IMR-90 (cell line): ENCODE measurements at places on chromosomes 7 and 10.

GRCh38 chr10:110504111-110504735 lies 6.5 kb downstream of the DUSP5 start:
- peak; percentile 91 for DNase-seq

DNA sequence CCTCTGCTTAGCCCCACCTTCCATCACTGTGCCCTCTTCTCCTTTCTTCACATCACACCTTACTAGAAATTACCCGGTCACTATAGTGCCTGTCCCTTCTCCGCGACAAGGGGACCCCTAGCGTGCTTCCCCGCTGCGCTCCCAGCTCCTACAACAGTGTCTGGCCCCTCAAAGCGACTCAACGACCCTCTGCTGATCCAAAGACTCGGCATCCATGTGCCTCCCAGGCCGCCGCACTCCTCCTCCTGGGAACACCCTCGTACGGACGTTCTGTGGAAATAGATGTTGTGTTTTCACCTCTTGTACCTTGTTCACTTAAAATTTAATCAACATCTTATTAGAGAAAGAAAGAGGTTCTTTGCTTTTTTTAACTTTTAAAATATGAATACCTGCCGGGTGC lies 463.5 kb downstream of the DNAJB6 start:
- no peak for DNase-seq

DNA sequence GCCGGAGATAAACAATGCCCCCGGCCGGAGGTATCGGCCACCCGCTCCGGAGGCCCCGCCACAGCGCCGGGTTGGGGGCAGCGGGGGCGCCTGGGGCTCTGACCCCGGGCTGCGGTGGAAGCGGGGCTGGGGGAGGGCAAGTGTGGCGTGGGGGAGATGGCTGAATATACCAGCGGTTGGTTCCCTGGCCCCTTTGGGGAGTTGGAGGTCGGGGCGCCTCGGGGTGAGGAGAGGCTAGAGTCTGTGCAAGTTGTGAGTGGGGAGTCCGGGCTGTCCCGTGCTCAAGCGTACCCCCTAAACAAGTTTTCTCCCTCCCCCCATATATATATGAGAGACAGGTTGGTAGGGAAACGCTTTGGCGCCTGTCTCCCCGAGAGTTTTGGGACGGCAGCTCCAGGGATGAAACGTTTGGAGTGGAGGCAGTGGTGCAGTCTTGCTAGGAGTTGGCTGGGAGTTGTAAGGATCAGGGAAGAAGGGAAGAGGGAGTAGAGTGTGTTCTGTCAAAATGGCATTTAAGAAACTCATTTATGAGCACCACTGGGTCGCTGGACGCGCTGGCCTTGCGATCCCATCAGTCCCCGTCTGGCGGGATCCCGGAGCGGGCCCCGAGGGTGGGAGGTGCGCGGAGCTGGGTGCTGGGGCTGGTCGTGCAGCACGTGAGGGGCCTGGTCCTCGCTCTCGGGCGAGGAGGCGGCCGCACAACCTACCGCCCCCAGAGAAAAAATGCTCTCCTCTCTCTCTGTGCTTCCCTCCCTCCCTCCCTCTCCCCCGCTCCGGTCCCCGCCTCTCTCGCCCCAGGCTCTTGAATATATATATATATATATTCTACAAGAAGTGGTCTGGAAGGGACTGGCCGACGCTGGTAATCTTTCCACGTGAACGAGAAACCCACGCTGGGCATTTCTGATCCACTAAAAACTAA lies 1.1 kb downstream of the TET1 start:
- peak; percentile 36 for DNase-seq

DNA sequence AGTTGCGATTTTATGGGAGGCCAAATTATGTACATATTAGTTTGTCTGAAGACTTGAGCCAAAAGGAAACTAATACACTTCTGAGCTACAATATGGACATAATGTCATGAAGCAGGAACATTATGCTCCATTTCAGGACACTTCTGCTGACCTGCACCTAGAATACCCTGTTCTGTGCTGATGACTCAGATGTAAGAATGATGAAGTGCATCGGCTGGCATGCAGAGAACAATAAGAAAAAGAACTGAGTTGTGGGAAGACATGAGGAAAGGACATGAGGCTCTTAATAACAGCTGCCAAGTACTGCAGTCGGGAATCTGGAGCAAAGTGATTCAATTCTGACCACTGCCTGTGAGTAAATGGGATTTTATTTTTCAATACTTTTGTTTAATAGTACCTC lies 192.9 kb upstream of the VSTM2A start:
- no peak for DNase-seq

DNA sequence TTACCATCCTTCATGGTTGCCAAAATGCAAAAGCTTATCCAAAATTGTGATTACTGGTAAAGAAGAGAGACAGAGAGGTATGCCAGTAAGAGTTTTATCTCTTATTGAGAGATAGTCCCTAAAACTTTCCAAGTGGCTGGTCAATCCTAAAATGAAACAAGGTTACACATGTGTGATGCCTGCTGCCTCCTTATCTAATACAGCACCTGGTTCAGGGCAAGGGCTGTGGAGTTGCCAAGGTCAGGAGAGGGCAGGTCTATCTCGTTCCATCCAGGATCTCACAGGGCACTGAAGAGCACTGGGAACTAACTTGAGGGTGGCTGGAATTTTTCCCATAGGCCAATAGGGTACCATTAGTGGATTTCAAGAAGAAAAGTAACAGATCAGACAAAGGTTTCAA lies 18.3 kb downstream of the VOPP1 start:
- DNase-seq: no peak

DNA sequence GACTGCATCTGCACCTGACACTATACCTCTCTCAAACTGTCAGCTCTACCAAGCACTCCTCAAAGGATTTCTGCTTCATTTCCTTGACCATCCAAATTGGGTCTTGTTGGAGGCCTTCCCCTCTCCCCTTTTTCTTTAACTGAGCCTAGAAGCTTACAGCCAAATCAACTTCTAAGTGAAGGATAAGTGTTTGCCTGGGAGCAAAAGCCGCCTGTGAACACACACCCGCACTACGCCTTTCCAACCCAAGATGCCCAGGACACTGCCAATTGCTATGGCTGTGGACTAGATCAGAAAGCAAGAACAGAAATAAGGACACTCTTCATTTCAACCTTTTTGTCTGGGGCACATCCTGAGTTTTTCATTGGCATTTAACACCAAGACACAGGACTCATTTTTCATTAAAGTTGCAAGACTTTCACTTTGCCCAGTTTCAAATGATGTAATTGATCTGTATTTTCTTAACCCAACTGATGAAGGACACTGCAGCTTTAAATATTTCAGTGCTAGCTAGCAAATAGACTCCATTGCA lies 52.8 kb downstream of the CPEB3 start:
- DNase-seq: no peak

DNA sequence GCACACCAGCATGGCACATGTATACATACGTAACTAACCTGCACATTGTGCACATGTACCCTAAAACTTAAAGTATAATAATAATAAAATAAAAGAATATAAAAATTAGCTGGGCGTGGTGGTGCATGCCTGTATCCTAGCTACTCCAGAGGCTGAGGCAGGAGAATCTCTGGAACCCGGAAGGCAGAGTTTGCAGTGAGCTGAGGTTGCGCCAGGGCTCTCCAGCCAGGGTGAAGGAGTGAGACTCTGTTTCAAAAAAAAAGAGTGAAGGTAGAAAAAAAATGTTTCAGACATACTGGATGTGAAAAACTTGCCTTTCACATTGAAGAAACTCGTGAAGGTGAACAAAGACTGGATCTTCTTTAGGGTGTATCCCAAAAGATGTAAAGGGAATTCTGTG lies 26.7 kb downstream of the TSPAN14 start:
- no peak for DNase-seq

DNA sequence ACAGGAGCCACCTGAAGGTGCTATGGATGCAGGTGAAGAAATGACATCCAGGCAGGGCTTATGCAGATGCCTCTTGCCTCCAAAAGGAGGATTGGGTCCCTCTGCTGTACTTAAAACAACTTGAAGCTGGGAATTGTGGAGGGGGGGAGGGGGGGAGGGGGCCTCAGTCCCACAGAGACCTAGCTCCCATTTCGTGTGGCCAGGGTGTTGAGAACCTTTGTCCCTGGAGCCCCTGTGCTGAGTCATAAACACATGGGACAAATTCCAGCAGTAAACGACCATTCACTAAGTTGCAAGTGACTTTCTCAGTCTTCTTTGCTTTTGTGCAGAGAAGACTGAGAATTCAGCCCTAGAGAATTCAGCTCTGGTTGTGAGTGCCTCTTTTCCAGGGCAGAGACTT lies 96.5 kb upstream of the PODXL start:
- DNase-seq: no peak

DNA sequence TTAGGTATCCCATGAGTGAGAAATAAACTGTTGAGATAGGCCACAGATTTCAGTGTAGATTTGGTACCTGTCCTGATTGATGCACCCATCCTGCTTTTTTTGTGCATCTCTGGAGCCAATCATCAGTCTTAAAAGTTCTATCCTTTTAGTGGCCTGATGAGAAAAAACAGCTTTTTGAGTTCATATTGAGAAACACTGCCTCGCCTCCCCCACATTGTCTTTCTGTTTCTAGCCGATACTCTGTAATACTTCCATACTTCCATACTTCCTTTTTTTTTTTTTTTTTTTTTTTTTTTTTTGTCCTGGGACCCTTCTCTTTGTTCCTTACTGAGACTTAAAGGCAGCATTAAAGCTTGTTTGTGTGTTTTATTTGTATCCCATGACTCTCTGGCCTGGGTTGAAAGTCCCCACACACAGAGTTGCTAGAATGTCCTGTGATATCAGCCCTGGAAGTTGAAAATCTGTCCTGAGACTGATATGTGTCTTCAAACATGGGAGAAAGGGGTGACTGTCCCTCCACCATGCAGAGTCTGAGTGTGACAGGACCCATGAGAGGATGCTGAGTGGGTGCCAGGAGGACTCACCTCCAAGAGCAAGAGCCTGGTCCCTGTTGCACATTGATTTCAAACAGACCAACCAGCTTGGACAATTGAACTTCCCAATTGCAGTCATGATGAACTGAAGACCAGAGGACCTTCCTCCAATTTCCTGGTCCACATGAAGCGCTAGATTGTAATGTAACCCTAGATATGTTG lies 5.7 kb downstream of the ZNF22 start:
- no peak for DNase-seq

DNA sequence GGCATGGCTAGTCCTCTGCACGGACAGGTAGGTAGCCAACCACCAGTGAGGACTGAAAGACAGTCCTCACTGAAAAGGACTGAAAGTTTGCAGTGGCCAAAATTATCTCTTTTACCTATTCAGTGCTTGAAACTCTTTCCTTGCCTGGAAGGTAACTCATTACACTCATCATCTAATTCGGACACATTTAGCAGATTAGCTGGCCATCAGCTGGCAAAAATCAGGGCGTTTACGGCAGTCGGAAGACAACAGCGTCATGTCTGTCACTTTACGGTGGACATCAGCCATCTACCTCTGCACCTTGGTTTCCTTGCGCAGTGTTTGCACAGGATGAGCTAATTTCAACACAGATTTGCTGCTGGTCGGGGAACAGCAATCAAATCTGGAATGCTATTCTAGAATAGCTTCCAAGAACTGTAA lies 740 bp downstream of the ANXA7 start:
- DNase-seq: no peak

GRCh38 chr7:117346161-117346560 lies 23.3 kb upstream of the WNT2 start:
- no peak for DNase-seq

DNA sequence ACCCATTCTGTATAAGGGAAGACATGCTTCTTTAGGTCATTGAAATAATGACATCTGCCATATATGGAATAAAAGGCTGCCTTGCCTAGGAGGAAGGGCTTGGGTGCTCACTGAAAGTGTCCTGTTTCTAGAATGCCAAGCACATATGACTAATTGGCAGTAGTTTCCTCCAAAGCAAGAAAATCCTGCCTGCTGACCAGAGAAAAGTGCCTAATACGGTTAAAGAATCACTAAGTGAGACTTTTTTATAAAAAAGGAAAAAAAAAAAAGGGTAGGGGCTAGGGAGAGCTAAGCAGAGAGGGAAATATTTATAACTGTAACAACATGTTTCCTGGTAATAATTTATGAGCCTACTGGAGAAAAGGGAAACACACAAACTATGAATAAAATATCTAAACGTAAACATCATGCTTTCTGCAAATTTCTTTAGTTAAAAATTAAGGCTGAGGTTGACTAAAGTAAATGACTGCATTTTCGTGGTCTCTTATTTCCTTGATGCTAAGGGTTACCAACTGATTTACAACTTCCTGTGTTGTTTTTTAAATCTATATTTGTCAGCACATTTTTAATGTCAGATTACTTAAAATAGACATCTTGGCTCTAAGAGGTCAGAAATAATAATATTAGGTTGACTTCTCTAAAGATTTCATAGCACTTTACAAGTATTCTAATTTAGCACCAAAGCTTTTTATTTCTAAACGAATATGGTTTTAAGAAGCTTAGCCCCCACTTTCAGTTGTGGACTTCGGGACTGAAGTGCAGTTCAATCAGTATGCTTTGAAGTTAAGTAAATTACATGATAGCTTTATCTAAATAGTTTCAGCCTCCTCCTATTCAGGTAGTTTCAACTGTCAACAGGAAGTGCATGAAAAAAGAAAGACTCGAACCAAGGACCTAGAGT lies 89.6 kb downstream of the CABCOCO1 start:
- DNase-seq: peak; percentile 51

- DNase-seq: no peak
These were observed 241.9 kb upstream of the SP8 start for GRCh38 chr7:21028599-21028998.
